ENCODE measurements at places on chromosomes 6 and 20. TPM values are rescaled to one million over a fixed set of nuclear protein-coding genes. Genes with fewer than 3 reads are reported as not detected.

Gene ADA
- not detected for polyA plus RNA-seq

Gene ZNF322
- polyA plus RNA-seq = 16.2 TPM

Gene MAS1
- polyA plus RNA-seq = not detected

Gene HLA-DRB5
- 4.6 TPM for polyA plus RNA-seq

- DNase-seq = no peak
These were observed 2177.4 kb upstream of the DEFB115 start for GRCh38 chr20:29079769-29080690.

DNA sequence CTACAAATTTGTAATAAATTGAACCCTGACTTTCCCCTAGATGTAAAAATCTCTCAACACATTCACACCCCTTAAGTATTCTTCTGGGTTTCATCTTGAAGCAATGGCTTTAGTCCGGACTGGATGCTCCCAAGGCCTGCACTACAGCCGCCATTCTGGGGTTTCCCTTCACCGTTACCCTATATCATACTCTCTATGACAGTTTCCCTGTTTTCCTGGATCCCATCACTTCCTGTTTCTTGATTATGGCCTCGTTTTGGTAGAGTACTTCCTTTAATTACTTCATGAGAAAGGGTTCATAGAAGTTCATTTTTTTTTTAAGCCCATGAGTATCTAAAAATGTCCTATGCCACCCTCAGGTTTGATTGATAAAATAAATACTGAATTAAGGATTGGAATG, 11.7 kb downstream of the FIG4 start:
- no peak for DNase-seq

- DNase-seq = no peak
These were observed 41.4 kb downstream of the DTNBP1 start for GRCh38 chr6:15621203-15622044.

GRCh38 chr6:10521104-10521808, at the start of gene GCNT2:
Gene GCNT2 (plus strand): TSS chr6:10521351. CDS start chr6:10528912, 7,561 bp downstream.
- no peak for DNase-seq

DNA sequence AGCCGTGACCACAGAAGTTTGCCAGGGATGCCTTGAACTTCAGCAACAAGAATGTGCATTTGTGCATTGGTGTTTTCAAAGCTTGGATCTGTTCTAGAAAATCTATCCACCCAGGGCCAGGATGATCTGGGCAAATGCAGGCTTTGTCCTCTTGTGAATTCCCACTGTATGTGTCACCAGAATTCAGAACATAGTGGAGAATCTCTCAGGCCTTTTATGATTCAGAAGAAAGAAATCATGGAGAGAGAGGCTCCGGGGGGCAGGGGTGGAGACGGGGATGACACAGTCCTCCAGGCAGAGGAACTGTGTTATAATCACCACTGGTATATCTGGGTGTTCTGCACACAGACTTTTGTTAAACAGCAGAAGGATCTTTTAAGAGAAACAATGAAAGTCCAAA, 304.1 kb downstream of the CDH4 start:
- DNase-seq = no peak

GRCh38 chr6:19851241-19852089, 14.3 kb downstream of the ID4 start:
- DNase-seq = peak; percentile 60

GRCh38 chr6:106490974-106491373, 130.5 kb downstream of the CRYBG1 start:
- DNase-seq = no peak

DNA sequence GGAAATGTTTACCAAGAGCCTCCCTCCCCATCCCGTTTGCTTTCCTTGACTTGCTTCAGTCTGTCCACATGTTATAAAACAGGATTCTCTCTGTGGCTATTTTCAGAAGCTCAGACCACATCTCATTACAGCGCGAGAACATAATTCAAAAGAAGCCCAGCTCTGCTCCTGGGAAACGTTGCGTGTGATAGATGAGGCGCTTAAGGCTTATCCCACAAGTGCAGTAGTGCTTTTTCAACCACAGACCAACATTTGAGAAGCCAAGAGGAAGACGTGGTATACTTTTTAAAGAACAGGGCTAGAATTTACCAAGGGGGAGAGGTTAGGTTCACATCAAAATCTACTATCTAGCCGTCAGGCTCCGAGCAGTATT, 239.5 kb downstream of the SLC24A3 start:
- no peak for DNase-seq

- DNase-seq = peak; percentile 8
These were observed 222.0 kb upstream of the SYNCRIP start for GRCh38 chr6:85864453-85865401.
